ENCODE measurements at places on chromosomes 7 and 10. TPM values are rescaled to one million over a fixed set of nuclear protein-coding genes. Genes with fewer than 3 reads are reported as not detected.

Gene ICA1
- total RNA-seq: 34.2 TPM

Gene PON1
- total RNA-seq: not detected

Gene SFMBT2
- total RNA-seq: 1.9 TPM

Gene SLF2
- total RNA-seq: 11.6 TPM
